NCI-H524 treated with DMSO at 0.1 percent for 48 hours (cell line): ENCODE measurements at places on chromosomes 12 and 14.

DNA sequence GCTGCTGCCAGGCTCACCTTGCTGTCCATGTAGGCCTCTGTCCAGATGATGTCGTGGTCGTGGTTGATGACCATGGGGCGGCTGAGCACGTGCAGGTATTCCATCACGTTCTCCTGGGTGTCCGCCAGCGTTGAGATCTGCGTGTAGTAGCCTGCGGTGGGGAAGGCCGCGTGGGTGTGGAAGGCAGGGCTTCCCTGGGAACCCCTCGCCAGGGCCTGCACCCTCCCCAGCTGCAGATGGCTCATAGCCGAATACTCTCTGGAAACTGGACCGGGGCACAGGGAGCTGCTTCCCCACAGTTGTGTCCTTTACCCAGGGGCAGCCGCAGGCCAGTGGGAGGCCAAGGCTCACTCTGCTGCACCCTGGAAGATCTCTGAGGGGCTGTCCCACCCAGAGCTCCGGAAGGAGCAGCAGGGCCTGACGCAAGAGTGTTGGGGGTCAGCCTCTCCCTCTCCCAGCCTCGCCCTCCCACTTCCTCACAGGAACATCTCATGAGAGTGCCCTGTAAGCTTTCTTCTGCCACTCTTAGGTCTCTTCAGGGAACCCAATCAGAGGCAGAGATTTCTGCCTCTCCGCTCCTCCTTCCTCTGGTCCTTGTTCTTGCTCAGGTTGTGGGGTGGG is 35.5 kb downstream of the CACNA2D4 start:
- DNase-seq = no peak

DNA sequence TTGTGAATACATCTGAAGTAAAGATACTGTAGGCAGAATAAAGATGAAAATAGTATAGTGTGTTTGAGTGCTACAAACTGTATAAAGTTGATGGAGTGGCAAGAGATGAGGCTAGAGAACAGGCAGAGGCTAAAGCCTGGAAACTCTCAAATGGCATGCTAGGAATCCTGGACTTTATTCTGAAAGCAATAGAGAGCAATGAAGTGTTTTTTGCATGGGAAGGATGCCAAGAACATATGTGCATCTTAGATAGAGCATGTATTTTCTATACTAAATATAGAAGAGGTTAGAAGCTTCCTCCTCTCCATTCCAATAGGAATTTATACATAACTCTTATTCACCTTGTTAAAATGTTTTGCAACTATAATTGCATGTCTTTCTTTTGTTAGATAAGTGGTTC is 86.3 kb upstream of the TMTC2 start:
- DNase-seq = no peak

GRCh38 chr14:93004699-93005082 is 81.7 kb downstream of the CHGA start:
- no peak for DNase-seq

DNA sequence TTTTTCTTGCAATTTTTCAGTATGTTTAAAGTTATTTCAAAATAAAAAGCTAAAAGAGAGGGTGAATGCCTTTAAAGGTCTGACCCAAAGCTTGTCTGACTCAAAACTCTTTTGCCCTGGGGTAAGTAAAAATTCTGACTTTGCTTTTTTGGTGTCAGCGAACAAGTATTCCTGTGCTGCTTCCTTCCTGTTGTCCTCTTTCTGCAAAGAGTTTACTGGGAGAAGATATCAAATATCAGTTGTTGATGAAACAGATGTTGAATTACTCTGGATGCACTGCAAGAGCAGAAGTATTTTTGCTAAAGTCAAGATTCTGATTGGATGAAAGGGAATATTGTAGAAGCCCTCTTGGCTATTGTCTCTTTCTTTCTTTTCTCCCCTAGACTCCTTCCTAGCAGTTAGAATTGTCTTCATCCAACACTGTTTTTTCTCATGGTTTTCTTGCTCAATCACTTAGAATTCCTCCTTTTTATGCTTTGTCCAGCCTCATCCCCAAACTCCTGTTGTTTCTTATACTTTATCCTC is 62.0 kb downstream of the DACT1 start:
- no peak for DNase-seq

- DNase-seq = no peak
Measured at GRCh38 chr12:50720085-50720484, 43.8 kb upstream of the ATF1 start.

GRCh38 chr14:21543521-21543960 is 17.4 kb upstream of the SALL2 start:
- no peak for DNase-seq

GRCh38 chr12:121166356-121166755 is 33.7 kb downstream of the P2RX7 start:
- DNase-seq = no peak

GRCh38 chr14:96698960-96699539 is 98.1 kb upstream of the VRK1 start:
- DNase-seq = no peak

GRCh38 chr14:103127356-103127755 is 4.1 kb downstream of the TNFAIP2 start:
- DNase-seq = no peak
